A549 treated with ZK216348 at 1 μM for 4 hours (cell line): ENCODE measurements at places on chromosomes 16 and 17. TPM values are rescaled to one million over a fixed set of nuclear protein-coding genes. Genes with fewer than 3 reads are reported as not detected.

Gene FSCN2
- total RNA-seq: 0.27 to 2.0 TPM (median 1.3 TPM) in 5 replicates

Gene IL17C
- not detected in 5 replicates for total RNA-seq

Gene RNF222
- not detected in 5 replicates for total RNA-seq

Gene CSH2
- total RNA-seq: not detected in 5 replicates

Gene MYL11
- not detected in 5 replicates for total RNA-seq

Gene NPIPB6
- 1.4 to 2.9 TPM (median 1.5 TPM) in 5 replicates for total RNA-seq

Gene ABCC12
- total RNA-seq: 0.06 to 0.22 TPM (median 0.20 TPM) in 3 of 5 replicates, not detected in the others

Gene SCN4A
- 0.01 to 0.11 TPM (median 0.07 TPM) in 4 of 5 replicates, not detected in the other for total RNA-seq

Gene POLG2
- 14.0 to 21.7 TPM (median 16.3 TPM) in 5 replicates for total RNA-seq

Gene SLFN14
- total RNA-seq: not detected in 5 replicates

Gene CCL14
- not detected in 5 replicates for total RNA-seq

Gene GIT1
- 57.3 to 90.4 TPM (median 79.2 TPM) in 5 replicates for total RNA-seq

Gene GAS7
- total RNA-seq: 0.23 to 0.79 TPM (median 0.30 TPM) in 5 replicates

Gene GUCY2D
- total RNA-seq: not detected in 5 replicates

Gene MYCBPAP
- 0.08 to 1.1 TPM (median 0.53 TPM) in 5 replicates for total RNA-seq

Gene MT3
- total RNA-seq: 0.64 to 0.68 TPM in 2 of 5 replicates, not detected in the others

Gene MEOX1
- total RNA-seq: not detected in 5 replicates

Gene MED1
- 24.4 to 38.4 TPM (median 32.3 TPM) in 5 replicates for total RNA-seq

Gene ABCC3
- 97.9 to 174 TPM (median 149 TPM) in 5 replicates for total RNA-seq

Gene SOX8
- 1.2 to 2.0 TPM (median 1.7 TPM) in 5 replicates for total RNA-seq

Gene SEPTIN12
- total RNA-seq: not detected in 5 replicates

Gene APOH
- 3.9 to 5.8 TPM (median 4.8 TPM) in 5 replicates for total RNA-seq

Gene PLA2G10
- 0.38 to 0.41 TPM (median 0.39 TPM) in 3 of 5 replicates, not detected in the others for total RNA-seq

Gene PRSS8
- total RNA-seq: 0.80 to 1.2 TPM (median 0.91 TPM) in 5 replicates

Gene ITGAX
- 0.89 to 1.9 TPM (median 1.2 TPM) in 5 replicates for total RNA-seq

Gene SLC16A6
- total RNA-seq: 0.25 to 0.63 TPM (median 0.43 TPM) in 5 replicates

Gene HOXB5
- 1.4 to 2.7 TPM (median 2.6 TPM) in 5 replicates for total RNA-seq

Gene USH1G
- total RNA-seq: 0.08 to 0.18 TPM (median 0.12 TPM) in 4 of 5 replicates, not detected in the other

Gene CHST5
- total RNA-seq: 0.08 TPM in 1 of 5 replicates, not detected in the others

Gene TRPV2
- total RNA-seq: 0.13 to 0.86 TPM (median 0.40 TPM) in 4 of 5 replicates, not detected in the other

Gene KCNG4
- total RNA-seq: not detected in 5 replicates

Gene VPS35L
- total RNA-seq: 28.8 to 33.5 TPM (median 31.3 TPM) in 5 replicates

Gene TMEM92
- total RNA-seq: 18.3 to 24.2 TPM (median 20.8 TPM) in 5 replicates

Gene EVI2B
- not detected in 5 replicates for total RNA-seq

Gene DPEP3
- total RNA-seq: not detected in 5 replicates

Gene MT1M
- not detected in 5 replicates for total RNA-seq

Gene CDK5R1
- total RNA-seq: 3.6 to 4.2 TPM (median 3.8 TPM) in 5 replicates

Gene CTRL
- total RNA-seq: 1.0 to 2.5 TPM (median 1.4 TPM) in 5 replicates

Gene PRR35
- 0.11 to 0.20 TPM (median 0.13 TPM) in 4 of 5 replicates, not detected in the other for total RNA-seq

Gene TSNAXIP1
- total RNA-seq: 0.32 to 0.86 TPM (median 0.43 TPM) in 5 replicates

Gene GRIN2C
- 0.21 to 0.52 TPM (median 0.27 TPM) in 5 replicates for total RNA-seq

Gene MAP2K6
- 6.5 to 10.5 TPM (median 7.1 TPM) in 5 replicates for total RNA-seq

Gene KRTAP4-9
- not detected in 5 replicates for total RNA-seq
